Transverse colon (tissue), 4 donors: ENCODE measurements at places on chromosomes 6 and 20. TPM values are rescaled to one million over a fixed set of nuclear protein-coding genes. Genes with fewer than 3 reads are reported as not detected.

DNA sequence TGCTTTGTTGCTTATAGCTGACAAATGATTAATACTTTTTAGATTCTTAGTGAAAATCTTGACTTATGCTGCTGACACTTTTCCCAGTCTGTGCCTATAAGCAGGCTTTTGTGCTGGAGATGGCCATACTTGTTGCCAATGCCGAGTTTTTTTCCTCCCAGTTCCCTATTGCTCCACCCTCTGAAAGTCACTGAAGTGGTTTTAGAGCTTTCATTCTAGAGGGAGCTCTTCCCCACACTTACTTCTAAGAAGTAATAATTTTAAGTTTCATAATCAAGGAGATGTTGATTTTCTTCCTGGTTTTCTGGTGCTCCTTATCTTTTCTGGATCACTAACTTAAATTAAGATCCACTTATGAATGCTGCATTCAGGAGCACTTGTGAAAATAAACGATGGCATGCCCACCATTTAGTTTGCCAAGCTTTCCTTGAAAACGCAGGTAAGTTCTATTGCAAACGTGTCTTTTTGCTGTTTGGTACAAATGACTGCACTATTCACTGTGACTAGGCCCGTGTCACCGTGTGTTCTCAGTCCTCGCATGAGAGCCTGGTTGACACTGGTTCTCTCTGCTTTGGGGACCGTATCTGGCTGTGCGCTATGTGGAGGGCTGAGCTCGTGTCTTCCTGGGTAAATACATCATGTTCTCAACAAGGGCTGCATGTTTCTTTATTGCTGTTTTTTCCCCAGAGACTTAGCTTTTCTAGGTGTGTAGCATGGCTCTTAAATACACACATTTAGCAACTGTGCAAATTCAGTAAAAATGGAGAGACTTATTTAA is 50.2 kb downstream of the GFRA4 start:
- no peaks in the 10 kb centered on the region for H3K4me1 ChIP-seq
- no peaks in the 10 kb centered on the region for H3K36me3 ChIP-seq
- no peak overlapping the region for H3K27ac ChIP-seq
- H3K4me3 ChIP-seq, result no peak overlapping the region
- no peaks in the 10 kb centered on the region for H3K27me3 ChIP-seq

DNA sequence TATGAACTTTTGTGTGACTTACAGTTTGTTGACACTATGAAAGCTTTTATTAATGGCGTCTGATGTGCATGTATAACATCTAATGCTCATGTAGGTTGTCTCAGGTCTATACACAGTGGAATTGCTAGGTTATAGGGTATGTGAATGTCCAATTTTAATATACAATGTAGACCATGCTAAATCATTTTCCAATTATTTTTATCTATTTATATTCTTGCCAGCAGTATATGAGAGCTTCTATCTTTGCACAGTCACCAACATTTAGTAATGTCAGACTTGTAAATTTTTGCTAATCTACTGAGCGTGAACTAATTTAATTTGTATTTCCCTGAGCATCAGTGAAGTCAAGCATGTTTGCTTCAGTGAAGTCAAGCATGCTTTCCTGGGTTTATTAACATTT is 64.4 kb downstream of the TPD52L1 start:
- no peaks in the 10 kb centered on the region for H3K36me3 ChIP-seq
- H3K4me1 ChIP-seq, result peaks cover 25% of the 10 kb centered on the region
- H3K27ac ChIP-seq, result no peak overlapping the region
- H3K27me3 ChIP-seq, result no peaks in the 10 kb centered on the region

DNA sequence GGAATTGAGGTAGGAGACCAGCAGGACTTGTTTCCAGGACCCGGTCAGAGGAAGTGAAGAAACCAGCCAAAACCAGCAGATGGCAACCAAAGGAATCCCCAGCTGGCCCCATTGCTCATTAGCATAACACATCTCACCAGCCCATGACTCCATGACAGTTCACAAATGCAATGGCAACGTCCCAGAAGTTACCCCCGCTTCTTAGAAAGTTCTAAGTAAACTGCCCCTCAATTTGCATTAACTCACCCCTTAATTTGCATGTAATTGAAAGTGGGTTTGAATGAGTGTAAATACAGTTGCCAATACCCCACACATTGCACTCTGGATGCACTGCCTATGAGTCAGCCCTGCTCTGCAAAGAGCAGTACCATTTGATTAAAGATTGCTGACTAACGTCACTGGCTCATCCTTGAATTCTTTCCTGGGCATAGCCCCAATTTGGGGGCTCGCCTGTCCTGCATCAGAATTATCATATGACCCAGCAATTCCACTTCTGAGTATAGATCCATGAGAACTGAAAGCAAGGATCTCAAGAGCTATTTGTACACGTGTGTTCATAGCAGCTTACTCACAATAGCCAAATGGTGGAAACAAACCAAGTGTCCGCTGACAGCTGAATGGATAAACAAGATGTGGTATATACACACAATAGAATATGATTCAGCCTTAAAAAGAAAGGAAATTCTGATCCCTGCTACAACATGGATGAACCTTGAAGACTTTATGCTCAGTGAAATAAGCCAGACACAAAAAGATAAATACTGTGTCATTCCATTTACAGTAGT is 36.4 kb downstream of the MYLK4 start:
- H3K27me3 ChIP-seq, result no peaks in the 10 kb centered on the region
- no peak for DNase-seq
- H3K36me3 ChIP-seq, result no peaks in the 10 kb centered on the region
- no peak overlapping the region for H3K27ac ChIP-seq
- no peak overlapping the region for H3K4me3 ChIP-seq
- no peaks in the 10 kb centered on the region for H3K4me1 ChIP-seq

- no peaks in the 10 kb centered on the region for H3K27me3 ChIP-seq
- no peak overlapping the region for H3K27ac ChIP-seq
- H3K4me3 ChIP-seq, result no peak overlapping the region
- DNase-seq, result no peak
Measured at GRCh38 chr6:107959392-107959791, 1.4 kb upstream of the SEC63 start.

IP6K3 gene
- 1.9 TPM for total RNA-seq

DNA sequence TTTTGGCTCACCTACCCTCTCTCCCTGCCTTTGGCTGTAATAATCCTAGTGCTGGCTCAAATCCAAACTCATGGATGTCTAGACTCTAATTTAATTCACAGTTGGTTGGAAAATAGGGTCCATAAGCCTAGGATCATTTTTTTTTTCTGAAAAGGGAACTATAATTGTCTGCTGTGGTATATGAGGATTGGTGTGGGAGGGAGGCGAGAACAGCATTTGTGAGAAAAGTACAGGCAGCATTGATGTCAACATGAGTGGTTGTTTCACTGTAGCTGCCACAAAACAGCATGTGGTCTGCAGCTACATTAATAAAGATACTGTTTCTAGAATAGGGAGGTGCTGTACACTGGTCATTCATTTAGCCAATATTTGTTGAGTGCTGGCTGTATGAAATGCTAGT is 18.6 kb upstream of the POLR1H start:
- no peak overlapping the region for H3K4me3 ChIP-seq
- H3K27me3 ChIP-seq, result no peaks in the 10 kb centered on the region
- no peak for DNase-seq
- H3K27ac ChIP-seq, result no peak overlapping the region
- H3K4me1 ChIP-seq, result no peaks in the 10 kb centered on the region

FOXQ1 gene
- total RNA-seq, result not detected

SDC4 gene
- total RNA-seq, result 60.7 TPM

DNA sequence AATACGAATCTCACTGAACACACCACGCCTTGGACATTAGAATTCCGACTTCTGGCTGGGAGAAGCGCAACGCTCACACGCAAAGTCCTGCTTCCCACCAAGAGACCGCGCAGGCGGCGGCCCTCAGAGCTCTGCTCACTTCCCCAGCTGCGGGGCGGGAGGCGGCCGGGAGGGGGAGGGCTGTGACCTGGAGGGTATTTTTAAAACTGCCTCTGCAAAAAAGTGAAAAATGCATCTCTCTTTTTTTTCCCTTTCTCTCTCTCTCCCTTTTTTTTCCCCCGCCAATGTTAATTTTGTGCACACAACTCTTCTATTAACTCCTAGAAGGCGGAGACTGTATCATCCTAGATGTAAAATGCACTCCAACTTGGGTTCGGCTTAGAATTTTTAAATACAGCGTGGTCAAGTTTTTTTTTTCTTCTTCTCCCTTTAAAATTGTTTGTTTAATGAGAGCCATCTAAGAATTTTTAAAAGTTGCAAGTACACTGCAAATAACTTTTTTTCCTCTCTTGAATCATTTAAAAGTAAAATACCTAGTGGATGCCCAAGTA is 66.4 kb downstream of the STX11 start:
- peak overlapping the region; percentile 94 for H3K27ac ChIP-seq
- no peak overlapping the region for H3K4me3 ChIP-seq
- no peaks in the 10 kb centered on the region for H3K27me3 ChIP-seq

- H3K27ac ChIP-seq, result no peak overlapping the region
- no peaks in the 10 kb centered on the region for H3K36me3 ChIP-seq
- no peak for DNase-seq
- no peak overlapping the region for H3K4me3 ChIP-seq
- H3K27me3 ChIP-seq, result no peaks in the 10 kb centered on the region
Measured at GRCh38 chr6:78578430-78578829, 288.9 kb upstream of the IRAK1BP1 start.

GRCh38 chr6:53461696-53462095 is 83.2 kb downstream of the GCLC start:
- no peak overlapping the region for H3K27ac ChIP-seq
- DNase-seq, result peak; percentile 11
- H3K4me3 ChIP-seq, result no peak overlapping the region
- H3K36me3 ChIP-seq, result no peaks in the 10 kb centered on the region
- H3K27me3 ChIP-seq, result no peaks in the 10 kb centered on the region

GABRR1 gene
- not detected for total RNA-seq

GRCh38 chr6:89500611-89501010 is 67.7 kb downstream of the ANKRD6 start:
- no peak overlapping the region for H3K27ac ChIP-seq
- no peaks in the 10 kb centered on the region for H3K27me3 ChIP-seq
- DNase-seq, result no peak
- no peak overlapping the region for H3K4me3 ChIP-seq
- no peaks in the 10 kb centered on the region for H3K36me3 ChIP-seq

DNA sequence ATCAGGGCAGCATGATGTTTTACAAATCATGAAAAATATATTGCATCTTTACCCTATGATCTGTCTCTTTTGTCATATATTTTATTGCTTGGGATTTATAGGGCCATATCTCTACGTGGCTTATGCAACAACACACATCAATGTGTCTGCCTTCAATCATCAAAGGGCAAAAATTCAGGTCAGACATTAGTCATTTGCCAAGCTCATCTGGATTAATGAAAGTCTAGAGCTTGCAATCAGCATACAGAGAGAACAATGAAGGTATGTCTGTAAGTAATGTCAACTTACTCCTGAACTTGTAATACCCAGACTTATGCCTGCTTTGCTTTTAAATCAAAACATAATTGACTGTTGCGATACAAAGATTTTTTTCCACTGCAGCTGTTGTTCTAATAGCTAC is 282.7 kb downstream of the HAO1 start:
- H3K27me3 ChIP-seq, result no peaks in the 10 kb centered on the region
- no peak overlapping the region for H3K27ac ChIP-seq
- no peak for DNase-seq
- H3K36me3 ChIP-seq, result no peaks in the 10 kb centered on the region
- H3K4me3 ChIP-seq, result no peak overlapping the region

DNA sequence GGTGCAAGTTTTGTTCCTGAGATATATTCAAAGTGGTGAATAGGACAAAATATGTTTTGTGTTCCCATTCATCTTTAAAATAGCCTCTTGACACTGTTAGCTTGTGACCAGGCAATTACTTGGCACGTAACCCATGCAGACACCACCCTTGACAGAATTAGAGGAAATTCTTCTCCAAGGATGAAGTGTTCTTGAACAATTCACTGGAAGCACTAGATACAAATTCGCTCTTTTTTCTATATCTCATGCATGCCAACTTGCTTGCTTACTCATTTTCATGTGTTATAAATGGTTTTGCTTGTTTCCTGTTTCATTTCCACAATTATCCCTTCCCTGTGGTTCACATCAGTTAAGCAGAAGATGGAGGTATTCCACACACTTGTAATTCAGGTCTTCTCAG is 105.2 kb upstream of the MAN1A1 start:
- DNase-seq, result no peak
- H3K27ac ChIP-seq, result no peak overlapping the region

DNA sequence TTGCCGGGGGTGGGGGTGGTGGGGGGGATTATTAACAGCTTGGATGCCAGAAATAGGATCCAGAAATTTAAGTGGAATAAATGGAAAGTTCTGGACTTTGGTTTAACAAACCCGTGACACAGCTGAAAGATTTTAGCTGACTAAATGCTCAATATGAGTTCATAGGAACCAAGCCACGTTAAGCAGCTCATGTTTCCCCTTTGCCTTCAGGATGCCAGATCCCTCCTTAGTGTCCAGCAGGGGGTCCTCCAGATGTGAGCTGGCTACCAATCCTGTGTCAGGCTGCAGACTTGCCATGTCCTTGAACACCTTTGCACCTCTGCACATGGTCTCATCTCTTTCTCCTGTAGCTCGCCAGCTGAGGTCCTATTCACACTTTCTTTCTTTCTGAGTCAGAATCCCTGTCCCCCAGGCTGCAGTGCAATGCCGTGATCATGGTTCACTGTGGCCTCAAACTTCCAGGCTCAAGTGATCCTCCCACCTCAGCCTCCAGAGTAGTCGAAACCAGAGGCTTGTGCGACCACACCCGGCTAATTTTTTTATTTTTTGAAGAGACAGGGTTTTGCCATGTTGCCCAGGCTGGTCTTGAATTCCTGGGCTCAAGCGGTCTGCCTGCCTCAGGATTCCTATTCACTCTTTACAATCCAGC is 133.3 kb upstream of the ARMC2 start:
- no peaks in the 10 kb centered on the region for H3K36me3 ChIP-seq
- H3K4me1 ChIP-seq, result no peaks in the 10 kb centered on the region
- no peak for DNase-seq
- H3K4me3 ChIP-seq, result no peak overlapping the region
- H3K27ac ChIP-seq, result no peak overlapping the region
- H3K27me3 ChIP-seq, result no peaks in the 10 kb centered on the region

DNA sequence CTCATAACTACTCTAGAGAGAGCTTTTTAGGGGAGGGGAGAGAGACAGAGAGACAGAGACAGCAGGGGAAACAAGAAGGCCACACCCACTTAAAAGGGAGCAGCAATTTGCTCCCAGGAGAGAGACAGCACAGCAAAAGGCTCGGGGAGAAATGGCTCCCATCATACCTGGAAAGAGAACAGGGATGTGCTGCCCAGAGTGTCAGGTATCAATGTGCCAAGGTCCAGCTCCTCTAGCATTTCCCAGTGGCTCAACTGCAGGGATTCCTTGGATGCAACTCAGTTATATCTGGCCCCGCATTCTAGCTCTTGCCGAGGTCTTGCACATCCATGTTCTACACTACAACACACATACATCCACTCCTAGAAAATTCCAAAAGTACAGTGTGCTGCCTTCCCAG is 304.0 kb upstream of the CDYL start:
- H3K4me1 ChIP-seq, result no peaks in the 10 kb centered on the region
- H3K36me3 ChIP-seq, result no peaks in the 10 kb centered on the region
- no peak overlapping the region for H3K4me3 ChIP-seq

C6orf58 gene
- total RNA-seq, result not detected

EPPIN gene
- total RNA-seq, result not detected

NOTCH4 gene
- total RNA-seq, result 24.3 TPM

GRCh38 chr6:42104095-42104803 is 38.2 kb downstream of the C6orf132 start:
- peaks cover 51% of the 10 kb centered on the region for H3K4me1 ChIP-seq
- peak overlapping the region; percentile 62 for H3K27ac ChIP-seq
- H3K27me3 ChIP-seq, result peaks cover 9% of the 10 kb centered on the region
- H3K36me3 ChIP-seq, result no peaks in the 10 kb centered on the region
- peak overlapping the region; percentile 51 for H3K4me3 ChIP-seq
